ENCODE measurements at places on chromosomes 4 and X.

GRCh38 chr4:160836431-160836830, 1327.4 kb downstream of the FSTL5 start:
- no peak for DNase-seq

DNA sequence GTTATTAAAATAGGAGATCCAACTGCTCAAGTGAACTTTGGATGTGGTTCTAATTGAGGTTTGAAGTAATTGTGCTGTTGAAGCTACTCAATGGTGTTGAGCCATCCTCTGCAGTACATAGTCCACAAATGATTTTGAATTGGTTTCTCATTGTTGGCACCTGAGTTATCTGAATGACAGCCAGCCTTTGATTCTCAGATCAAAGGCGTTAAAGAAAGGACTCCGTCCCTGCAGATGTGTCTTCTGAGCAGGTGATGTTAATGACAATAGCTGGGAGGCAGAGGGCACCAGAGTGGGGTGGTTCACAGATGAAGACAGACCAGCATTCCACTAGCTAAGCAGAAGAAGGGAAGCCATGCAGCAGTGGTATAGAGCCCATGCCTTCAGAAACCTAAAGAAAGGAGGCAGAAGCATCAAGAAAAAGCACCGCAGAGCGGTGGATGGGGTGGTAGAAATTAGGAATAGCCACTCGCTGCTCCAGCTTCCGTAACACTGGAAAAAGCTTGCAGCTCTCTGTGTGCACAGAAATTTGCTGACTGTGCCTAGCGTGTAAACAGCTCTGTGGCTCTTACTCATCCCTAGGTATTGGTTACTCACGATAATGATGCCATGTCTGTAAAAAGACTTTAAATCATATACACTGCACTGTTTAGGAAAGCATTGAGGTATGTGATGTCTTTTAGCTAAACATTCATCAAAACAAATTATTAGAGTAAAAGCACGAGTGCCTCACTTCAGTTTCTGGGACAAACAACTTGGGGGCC, 79.2 kb upstream of the CLCN4 start:
- DNase-seq: no peak

- no peak for DNase-seq
These were observed 532.9 kb upstream of the FTHL17 start for GRCh38 chrX:31604629-31605221.

GRCh38 chr4:153466949-153467896, 1.1 kb downstream of the TMEM131L start:
- DNase-seq: peak; percentile 57

GRCh38 chr4:47737326-47737725, 100.5 kb downstream of the CORIN start:
- no peak for DNase-seq

DNA sequence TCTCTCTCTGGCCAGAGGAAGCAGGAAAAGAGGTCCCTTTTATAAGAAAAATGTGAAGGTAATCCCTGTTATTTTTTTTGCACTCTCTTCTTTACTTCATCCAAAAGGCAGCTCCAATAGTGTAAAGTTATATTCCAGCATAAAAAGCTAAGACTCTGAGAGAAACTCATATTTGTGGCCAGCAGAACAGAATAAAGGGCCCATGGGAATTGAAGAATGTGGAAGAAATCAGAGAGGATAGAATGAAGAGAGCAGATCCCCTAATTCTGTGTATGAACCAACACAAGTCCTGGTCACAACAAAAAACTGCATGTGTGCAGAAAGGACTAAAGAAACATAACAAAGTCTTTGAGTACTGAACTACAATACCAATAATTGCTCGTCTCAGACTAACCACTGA, 22.3 kb downstream of the RPS6KA6 start:
- no peak for DNase-seq

- DNase-seq: no peak
These were observed 55.1 kb downstream of the GPR82 start for GRCh38 chrX:41779030-41779564.

DNA sequence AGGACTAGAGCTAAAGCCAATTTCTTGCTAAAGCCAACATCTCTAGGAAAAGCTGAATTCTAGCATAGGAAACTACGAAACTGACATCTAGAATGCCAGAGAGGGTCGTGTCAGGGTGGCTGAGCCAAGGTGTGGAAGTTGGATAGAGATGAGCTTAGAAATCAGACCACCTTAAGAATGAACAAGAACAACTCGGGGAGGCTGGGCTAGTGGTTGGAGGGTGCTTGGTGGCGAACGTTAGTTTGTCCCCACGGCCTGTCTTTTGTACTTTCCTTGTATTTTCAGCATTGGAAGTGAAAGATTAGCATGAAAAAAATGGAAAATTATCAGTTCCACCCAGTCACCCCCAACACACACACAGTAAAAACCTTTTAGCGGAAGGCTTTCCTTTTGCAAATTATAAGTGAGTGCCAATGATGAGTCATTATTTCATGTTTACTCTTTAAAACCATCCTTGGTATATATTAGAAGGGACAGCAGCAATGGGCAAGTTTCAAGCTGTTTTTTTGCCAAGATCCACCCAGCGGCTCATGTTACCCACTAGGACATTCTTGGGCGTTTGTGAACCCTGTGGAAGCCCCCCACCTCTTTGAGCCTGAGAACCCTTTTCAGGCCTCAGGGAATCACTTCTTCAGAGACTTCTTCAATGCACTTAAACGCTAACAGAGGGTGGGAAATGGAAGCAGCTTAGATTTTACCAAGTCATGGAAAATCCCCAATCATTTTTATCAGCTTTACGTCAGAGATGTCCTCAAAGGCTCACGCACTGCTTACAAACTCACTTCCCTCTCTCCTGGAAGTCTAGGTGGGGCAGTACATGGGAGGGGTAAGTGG, 4.9 kb upstream of the PPEF1 start:
- DNase-seq: no peak

DNA sequence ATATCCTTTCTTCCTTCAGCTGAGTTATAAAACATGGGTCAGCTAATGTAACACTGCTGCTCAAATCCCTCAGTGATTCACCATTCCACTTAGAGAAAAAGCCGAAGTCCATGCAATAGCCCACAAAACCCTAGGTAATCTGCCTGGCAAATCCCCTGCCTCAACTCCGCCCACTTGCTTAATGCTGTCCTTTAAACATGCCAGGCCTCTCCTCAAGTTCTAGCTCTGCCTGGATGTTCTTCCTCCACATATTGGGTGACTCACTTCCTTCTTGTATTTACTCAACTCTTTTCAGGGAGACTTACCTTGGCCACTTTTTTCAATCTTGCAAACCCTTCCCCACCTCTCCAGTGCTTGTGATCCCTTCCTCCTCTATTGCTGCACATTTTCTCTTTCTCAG, 89.8 kb downstream of the EMCN start:
- no peak for DNase-seq

GRCh38 chrX:3299636-3300035, 46.8 kb downstream of the MXRA5 start:
- no peak for DNase-seq

DNA sequence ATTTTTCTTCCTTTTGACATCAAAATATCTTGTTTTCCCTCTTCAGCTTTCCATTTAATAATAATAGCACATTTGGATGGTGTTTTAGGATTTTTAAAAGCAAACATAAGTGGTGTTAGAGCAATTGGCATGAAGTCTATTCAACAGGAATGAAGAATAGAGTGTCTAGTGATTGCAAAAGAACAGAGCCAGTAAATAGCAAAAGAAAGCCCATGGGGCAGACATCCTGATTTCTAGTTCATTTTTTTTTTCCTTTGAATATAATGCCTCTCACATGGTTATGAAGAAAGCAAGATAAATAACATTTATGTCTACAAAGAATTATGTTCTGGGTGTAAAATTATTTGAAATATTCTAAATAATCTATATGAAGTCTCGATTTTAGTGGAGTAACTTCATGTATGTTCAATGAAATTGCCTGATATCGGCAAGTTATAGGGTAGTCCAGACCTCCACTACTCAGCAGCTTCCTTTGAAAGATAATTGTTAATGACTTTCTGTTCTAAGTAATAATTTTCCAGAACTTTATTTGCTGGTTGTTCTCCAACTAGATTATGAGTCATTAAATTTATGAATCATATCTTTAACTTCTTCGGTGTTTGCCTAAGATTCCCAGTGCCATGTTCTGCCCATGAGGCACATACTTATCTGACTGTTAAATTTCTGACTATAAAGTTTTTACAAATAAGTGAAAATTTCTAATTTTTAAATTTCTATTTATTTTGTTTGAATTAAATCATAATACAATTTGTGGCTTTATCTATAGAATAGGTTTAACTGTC, 587.9 kb downstream of the TLL1 start:
- no peak for DNase-seq

DNA sequence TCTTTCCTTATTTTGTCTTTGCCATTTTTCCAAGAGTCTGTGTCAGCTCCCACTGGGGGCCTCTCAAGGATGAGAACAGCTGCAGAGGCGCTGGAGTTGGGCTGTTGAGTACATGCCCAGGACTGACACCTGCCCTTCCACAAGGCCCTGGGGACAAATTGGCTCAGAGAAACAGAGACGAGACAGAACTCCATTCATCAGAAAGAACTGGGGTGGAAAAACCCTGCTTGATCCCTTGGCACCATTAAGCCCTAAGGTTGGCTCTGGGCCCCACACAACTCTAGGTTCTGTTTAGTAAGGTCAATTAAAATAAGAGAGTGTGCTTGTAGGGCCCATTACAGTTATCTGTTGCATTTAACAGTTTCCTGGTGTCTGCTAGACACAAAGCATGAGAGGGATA, 63.6 kb downstream of the DCX start:
- no peak for DNase-seq

- DNase-seq: no peak
These were observed 68.0 kb downstream of the ADRA2C start for GRCh38 chr4:3834186-3834662.

GRCh38 chr4:176833400-176834175, 40.9 kb upstream of the VEGFC start:
- no peak for DNase-seq

DNA sequence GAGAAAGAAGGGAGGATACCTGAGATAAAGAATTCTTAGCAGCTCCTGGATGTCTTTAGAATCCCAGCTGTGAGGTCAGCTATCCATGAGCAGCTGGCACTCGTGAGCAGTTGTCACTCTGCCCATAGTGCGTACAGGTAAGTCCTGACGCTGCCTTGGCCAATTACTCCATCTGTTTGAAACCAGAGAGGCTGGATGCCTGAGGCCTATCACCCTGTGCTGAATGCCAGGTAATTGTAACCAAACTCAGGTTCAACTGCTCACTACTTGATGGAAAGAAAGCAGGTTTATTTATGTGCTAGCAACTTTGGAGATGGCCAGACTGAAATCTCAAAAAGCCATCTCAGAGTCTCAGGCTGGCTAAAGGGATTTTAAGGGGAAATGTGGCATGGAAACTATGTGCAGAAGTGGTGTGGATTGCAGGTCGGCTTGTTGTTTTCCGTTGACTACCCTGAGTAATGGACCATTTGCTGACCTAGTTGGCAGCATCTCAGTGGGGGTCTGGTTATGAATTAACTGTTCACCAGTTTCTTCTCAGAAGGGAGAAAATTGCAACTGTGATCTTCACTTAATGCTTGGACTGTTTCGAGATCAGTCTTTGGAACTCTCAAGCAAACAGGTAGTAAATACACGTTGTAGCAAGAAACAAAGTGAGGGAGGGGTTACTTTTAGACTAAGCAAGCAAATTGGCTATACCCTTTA, 1614.0 kb upstream of the PCDH10 start:
- no peak for DNase-seq

- DNase-seq: no peak
These were observed 651.6 kb upstream of the PITX2 start for GRCh38 chr4:111274486-111274885.

DNA sequence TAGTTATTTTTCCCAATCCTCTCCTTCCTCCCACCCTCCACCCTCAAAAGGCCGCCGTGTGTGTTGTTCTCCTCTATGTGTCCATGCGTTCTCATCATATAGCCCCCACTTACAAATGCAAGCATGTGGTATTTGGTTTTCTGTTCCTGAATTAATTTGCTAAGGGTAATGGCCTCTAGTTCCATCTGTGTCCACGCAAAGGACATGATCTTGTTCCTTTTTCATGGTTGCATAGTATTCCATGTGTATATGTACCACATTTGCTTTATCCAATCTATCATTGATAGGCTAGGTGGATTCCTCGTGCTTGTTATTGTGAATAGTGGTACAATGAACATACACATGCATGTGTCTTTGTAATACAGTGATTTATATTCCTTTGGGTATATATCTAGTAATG, 1193.7 kb downstream of the RPA4 start:
- no peak for DNase-seq

- no peak for DNase-seq
These were observed 61.9 kb upstream of the NFKB1 start for GRCh38 chr4:102439236-102439614.

DNA sequence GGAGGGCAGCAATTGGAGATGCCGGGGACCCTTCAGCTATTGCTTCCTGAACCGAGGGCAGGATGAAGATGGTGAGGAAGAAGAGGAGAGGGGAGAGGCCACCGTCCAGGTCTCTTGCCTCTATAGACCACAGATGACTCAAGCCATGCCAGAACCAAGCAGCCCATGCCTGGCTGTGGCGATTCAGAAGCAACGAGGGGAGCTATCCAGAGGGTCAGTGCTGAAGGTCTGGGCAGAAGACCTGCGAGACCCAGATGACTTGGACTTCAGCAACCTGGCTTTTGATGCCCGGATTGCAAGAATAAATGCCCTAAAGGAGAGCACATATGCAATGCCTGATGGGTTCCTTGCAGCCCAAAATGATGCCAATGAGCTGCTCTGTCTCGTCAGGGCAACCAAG, 70.2 kb upstream of the PRPS2 start:
- no peak for DNase-seq

DNA sequence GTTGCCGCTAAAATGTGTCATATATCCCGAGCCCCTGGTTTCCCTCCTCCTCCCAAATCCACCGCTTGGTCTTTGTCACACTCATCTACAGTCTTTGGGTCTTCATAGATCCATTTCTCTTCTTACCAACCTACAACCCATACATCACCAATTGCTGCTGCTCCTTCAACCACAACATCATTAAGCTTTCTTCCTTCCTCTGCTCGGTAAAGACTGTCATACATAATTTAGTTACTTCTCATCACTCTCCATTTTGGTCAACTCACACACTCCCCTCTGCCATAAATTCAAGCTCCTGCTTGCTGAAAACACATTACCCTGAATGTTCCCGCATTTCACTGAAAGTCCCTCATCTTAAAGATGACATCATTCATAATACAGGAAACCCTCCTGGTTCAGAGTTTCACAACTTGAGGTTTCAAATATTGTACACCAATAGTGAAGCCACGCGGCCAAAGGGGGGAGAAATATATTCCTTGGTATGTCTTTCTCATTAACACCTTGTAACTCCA, 1.7 kb upstream of the DCTD start:
- DNase-seq: peak; percentile 23

DNA sequence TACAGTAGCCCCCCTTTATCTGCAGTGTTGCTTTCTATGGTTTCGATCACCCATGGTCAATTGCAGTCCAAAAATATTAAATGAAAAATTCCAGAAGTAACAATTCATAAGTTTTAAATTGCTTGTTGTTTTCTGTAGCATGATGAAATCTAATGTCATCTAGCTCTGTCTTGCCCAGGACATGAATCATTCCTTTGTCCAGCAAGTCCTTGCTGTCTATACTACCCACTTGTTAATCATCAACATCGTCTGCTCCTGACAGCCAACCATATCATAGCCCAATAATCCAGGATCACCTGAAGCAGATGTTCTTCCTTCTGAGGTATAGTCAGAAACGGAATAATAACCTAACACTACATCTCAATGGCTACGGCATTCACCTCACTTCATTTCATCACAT, 79.8 kb downstream of the ADAMTS3 start:
- DNase-seq: no peak
